Esophagus squamous epithelium (tissue), 5 donors: ENCODE measurements at places on chromosomes 1 and 21.

GRCh38 chr1:71292203-71292602, 211.4 kb upstream of the ZRANB2 start:
- DNase-seq = no peak

- no peak for DNase-seq
These were observed 132.5 kb upstream of the CACHD1 start for GRCh38 chr1:64337475-64337874.

DNA sequence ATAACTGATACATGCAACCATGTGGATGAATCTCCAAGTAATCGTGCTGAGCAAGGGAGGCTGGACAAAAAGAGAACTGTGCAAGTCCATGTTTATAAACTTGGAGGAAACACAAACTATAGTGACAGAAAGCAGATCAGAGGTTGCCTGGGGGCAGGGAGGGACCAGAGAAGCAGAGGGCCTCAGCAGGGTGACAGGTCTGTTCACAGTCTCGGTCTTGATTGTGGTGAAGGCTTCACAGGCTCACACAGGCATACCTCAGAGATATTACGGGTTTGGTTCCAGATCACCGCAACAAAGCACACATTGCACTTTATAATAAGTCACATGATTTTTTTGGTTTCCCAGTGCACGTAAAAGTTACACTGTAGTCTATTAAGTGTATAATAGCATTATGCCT, 28.5 kb downstream of the ACOT7 start:
- DNase-seq = no peak

DNA sequence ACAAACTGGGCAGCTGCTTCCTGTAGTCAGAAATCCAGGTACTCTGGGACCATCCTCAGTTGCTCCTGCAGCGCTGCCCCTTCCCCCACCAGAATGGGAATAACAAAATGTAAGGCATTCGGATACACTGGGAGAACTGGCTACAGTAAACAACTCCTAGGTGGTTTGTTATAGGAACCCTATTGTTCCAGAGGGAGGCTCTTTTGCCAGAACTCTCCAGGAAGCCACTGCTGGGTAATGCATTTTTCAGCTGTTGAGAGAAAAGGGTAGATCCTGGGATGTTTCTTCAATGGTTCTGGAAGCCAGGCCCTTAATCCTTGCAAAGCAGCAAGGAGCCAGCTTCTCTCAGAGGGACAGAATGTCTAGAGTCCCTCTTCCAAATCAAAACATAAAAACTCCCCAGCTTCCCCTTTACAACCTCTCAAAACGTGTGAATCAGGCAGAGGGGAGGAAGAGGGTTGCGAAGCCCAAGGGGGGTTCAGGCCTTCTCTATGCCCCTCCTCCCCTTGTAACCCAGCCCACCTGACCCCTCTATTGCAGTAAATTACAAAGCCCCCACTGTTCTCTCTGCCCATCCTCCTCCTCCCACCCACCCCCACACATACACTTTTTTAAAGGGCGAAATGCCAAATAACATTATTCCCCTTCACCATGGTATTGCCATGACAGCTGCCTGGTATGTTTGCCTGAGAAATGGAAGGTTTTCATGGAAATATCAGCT, 29.1 kb downstream of the PLPP3 start:
- no peak for DNase-seq

DNA sequence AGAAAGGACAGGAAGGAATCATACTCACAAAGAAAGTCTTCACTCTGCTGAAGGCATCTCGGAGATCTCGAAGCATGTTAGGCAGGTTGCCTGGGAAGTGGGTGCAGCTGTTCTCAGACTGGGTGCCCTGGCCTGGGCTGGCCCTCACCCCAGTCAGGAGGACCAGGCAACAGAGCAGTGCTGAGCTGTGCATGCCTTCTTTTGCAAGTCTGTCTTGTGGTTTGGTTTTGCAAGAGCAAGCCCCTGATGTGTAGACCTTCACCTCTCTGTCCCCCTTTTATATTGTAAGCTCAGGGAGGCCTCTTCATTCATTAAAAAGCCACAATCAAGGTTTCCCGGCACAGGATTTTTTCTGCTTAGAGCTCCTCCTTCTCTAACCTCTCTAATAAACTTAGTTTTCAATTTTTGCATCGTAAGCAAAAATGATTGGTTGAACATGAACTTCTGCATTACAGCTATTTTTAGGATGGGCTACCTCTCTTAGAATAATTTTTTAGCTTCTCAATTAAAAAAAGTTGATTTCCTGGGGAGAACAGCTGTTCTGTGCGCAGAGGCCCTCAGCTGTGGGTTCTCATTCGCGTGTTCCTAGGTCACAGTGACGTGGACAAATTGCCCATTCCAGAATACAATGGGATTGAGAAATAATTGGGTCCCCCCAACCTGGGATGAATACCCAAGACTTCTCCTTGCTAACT, at the start of gene IL10:
IL10 (minus strand) TSS at position 252 of the 695 bp plus-strand sequence; CDS start at position 193, 59 bp downstream.
- DNase-seq = no peak

DNA sequence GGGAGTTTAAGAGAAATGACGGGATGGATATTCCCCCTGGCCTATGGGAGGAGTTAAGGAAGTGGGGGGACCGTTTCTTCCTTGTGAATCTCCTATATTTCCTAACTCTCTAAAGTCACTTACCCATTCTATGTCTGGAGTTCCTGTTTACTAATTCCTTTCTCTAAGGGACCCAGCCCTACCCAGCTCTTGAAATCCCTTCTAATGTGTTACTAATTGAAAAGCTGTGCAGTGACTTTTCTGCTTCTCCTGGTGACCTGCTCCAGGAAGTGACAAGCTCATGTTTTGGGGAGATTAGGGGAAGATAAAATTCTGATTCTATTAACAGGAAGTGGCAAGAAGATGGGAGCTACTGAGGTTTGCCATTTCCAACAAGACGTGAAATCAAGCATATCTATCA, 4.0 kb upstream of the SAMSN1 start:
- DNase-seq = no peak

- DNase-seq = no peak
These were observed 21.8 kb upstream of the H6PD start for GRCh38 chr1:9212735-9213134.

DNA sequence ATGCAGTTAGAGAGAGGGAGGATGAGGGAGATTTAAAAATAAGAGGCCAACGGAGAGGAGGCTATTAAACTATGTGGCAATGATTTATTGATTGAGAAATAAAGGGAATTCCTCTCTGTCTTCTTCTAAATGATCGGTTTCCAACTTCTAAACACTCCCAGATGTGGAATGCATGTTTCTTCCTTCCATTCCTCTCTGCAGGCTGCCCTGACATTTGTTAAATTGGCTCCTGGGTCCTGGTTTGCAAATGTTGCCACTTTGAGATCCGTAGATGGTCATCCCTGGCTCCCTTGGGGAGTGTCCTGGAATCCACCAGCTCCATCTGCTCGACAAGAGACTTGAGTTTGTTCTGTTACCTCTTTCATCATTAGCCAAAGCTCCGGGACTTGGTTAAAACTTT, 10.3 kb upstream of the C1orf198 start:
- DNase-seq = no peak

DNA sequence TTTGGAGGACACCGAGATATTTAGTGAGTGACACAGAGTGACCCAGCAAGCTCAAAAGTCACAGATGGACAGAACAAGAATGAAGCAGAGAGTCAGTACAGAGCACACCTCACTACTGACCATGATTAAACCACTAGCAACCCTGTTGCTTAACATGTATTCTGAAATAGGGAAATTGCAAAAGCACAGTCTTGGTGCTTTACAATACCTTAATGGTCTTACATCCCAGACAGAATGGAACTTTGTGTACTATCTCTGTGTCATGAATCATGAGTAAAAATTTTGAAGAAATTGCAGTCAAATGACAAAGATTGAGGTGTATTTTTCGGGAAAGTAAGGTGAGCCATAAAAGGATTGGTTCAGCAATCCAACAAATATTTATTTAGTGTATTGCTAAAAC, 2.7 kb upstream of the SAMSN1 start:
- no peak for DNase-seq

DNA sequence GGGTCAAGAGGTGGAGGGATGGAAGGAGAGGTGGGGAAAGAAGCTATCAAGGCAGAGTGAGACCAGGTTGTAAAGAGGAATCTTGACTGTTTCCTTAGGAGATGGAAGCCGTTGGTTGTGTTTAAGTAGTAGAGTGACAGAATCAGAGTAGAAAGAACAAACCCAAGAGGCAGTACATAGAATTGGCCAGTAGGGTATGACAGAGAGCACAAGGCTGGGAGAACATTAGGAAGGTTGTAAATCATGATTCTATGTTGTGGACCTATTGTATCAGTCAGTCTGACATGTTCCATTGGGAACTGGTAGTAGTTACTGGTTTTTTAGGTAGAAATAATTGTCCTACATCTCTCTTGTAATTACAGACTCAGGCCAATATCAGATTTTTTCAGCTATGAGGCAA, 486.9 kb upstream of the USP24 start:
- DNase-seq = no peak

- no peak for DNase-seq
These were observed 57.9 kb downstream of the RABGAP1L start for GRCh38 chr1:174217248-174217647.

DNA sequence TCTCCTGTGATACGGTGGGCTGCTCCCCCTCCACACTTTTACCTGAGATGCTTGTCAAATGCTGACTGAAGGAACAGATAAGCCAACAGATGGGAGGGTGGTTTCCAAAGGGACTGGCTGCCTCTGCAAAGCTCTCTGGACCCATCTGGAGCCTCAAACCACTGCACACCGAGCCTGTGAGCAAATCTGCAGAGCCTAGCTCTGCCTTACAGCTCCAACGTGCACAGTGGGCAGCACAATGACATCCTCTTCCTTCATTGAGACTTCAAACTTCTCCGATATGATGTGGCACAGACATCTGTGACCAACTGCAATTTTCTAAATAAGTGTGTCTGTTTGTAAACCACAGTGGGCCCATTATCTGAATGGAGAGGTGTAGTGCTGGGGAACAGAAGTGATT, 26.2 kb upstream of the KNCN start:
- DNase-seq = no peak

DNA sequence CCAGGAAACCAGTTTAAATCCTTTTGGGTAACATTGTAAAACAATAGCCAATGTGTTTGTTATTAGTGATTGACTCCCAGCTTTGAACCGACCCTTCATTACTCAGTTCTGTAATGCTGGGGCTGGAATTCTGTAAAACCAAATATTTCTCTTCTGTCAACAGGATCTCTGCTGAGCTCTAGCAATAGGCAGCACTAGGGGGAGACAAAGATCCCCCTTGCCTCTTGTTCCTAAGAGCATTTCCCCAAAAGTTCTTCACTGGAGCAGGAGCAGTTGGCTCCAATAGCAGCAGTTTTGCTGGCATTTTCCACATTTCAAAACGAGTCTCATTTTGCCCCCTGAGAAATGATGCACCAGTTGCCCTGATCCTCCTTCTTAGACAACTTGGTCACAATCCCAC, 1671.1 kb downstream of the MRPL39 start:
- no peak for DNase-seq

DNA sequence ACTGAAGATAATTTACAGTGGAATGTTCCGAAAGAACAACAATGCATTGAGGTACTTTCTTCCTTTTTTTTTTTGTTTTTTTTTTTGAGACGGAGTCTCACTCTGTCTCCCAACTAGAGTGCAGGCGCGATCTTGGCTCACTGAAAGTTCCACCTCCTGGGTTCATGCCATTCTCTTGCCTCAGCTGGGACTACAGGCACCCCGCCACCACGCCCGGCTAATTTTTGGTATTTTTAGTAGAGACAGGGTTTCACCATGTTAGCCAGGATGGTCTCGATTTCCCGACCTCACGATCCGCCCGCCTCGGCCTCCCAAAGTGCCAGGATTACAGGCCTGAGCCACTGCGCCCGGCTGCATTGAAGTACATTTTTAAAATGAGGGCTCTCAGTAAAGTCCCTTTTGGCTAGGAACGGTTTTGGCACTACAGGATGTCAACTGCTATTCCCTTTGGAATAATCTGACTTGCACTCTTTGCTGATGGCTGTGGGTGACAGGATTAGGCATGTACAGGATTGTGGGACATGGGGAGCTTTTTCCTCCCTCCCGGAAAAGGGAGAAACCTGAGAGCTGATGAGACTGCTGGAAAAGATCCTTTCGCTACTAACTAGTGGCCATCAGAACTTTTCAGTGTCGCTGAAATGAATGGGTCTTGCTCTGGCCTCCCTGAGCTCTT, 56.9 kb upstream of the EDEM3 start:
- no peak for DNase-seq

GRCh38 chr1:45554198-45554597, 3.6 kb downstream of the AKR1A1 start:
- DNase-seq = no peak

DNA sequence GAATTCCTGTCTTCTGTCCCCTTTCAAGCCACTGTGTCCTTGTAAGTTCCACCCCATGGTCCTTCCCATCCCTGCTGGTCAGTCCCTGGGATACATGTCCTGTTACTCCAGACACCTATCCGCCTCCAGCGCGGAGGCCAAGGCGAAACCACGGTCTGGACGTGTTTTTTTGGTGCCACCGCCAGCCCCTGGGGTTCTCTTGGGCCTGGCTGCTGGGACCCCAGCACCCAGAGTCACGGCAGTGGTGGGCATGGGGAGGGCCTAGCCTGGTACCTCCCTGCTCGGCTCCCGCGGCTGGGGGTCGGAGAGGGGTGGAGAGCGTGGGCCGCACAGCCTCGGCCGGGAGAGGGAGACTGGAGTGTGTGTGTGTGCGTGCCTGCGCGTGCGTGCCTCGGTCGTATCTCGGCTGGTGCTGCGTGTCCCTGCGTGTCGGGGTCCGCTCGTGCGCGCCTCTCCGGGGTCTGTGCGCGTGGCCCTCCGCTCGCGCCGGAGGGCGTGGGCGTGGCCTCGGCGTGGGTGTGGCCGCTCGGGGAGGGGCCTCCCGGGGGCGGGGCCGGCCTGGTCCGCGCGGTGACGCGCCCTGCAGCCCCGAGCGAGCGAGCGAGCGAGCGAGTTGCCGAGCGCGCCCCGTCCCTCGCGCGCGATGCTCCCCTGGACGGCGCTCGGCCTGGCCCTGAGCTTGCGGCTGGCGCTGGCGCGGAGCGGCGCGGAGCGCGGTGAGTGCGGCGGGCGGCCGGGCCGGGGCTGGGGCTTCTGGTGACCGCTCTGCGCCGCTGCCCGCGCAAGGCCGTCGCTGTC, at the start of gene VWA1:
VWA1 (plus strand) TSS at position 585 of the 798 bp plus-strand sequence; CDS start at position 644, 59 bp downstream.
- no peak for DNase-seq

DNA sequence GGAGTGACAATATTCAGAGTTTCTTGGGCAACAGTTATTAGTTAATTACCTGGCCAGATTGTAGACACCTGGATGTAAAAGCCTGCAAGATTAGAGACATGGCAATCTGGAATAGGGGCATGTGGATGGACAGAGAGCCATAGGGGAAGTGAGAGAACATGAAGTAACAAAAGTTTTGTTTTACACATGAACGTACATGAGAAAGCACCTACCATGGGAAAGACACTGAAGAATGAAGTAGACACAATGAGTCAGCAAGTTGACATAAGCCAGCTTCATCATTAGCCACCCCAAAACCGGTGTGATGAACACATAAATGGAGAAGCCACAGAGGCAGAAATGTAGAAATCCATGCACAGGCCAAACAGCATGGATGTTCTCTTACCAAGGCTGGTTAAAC, 462.1 kb upstream of the C1orf87 start:
- DNase-seq = no peak

GRCh38 chr1:229258031-229258756, 12.7 kb upstream of the RAB4A start:
- no peak for DNase-seq
